Activated CD4-positive, alpha-beta T cell treated with anti-CD3 and anti-CD28 coated beads, Interleukin-2, amount 50 U/mL, for 16 hours (primary cell): ENCODE measurements at places on chromosomes 1 and 21.
A peak's percentile ranks its signal among the peaks of the same experiment; 100 is the strongest.

GRCh38 chr1:192453360-192453992, 122.1 kb upstream of the RGS1 start:
- no peak for DNase-seq

DNA sequence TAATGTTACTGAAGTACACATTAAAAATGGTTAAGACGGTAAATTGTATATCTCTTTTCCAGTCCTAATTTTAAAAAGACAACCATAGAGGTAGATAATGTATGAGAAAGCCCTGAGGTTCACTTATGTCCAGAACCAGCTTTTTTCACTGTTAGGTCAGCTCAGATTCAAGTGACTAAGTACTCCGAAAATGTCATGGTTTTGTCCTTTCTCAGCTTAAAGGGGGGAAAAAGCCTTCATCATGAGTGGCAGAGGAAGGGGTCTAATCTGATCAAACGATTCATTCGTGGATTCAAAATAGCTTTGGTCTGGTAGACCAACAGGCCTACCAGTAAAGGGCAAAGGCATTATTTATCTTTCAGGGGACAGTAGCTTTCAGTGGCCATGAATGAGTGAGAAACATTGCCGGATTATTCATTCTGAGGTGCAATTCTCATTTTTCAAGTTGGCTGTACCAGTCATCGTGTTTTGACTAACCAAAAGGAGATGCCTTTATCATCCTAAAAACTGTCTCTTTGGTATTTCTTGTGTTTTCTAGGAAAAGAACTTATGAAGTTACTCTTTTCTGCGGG, 208.4 kb downstream of the HHIPL2 start:
- no peak for DNase-seq

- peak; percentile 52 for DNase-seq
Measured at GRCh38 chr1:66981679-66982078, 56.9 kb downstream of the MIER1 start.

DNA sequence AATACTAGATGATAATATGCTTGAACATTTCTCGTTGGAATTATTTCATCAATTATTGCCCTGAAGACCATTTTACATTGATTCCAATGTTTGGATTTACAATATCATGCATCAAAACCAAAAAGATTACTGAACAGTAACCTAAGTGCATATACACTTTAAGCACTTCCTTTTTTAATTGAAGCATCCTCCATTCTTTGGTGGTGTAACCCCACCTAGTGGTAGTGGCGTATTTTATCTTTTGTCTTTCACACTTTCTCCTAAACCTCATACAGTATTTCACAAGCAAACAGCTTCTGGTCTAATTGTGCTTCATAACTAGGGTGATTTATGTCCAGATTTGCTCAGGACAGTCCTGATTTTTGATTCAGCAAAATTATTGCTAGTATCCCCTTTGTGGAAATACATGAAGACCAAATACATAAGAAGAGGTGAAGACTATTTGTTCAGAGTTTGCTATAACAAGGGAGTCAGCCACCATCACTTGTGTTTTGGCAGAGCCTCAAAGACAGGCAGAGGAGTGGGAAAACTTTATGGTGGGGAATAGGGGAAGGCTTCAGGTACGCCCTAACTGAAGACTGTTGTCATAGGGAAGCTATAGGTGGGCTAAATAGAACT, 3.4 kb upstream of the NVL start:
- DNase-seq: peak; percentile 70

DNA sequence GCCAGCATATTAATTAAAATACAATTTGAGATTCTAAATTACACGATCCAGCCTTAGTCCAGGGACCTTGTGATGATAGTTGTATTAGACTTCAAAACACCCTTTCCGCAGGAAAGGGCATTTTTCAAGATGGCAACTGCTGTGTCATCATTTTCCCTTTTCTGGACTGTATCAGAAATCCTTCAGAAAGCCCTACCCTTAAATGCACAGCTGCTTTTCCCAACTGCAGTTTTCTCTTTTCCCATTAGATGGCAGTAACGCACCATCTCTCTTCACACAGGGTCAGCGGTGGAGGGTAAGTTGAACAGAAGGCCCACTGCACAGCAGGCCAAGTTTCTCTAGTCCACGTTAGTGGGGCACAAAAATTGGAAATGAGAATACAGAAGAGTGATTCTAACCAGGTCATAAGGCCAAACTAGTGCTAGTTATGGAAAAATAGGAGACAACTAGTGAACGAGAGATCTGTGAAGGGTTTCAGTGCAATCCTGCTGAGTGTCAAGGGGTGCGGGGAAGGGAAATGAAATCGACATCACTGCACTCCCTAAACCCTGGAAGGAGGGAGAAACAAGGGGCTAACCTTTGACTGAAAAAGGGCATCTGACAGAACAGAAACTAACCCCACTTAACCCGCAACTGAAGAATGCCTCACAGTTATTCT, 22.1 kb upstream of the TDRD10 start:
- peak; percentile 84 for DNase-seq

- DNase-seq: no peak
Measured at GRCh38 chr1:242523719-242524570, 552 bp downstream of the PLD5 start.

GRCh38 chr1:233372218-233373120, 44.9 kb downstream of the MAP3K21 start:
- peak; percentile 53 for DNase-seq

DNA sequence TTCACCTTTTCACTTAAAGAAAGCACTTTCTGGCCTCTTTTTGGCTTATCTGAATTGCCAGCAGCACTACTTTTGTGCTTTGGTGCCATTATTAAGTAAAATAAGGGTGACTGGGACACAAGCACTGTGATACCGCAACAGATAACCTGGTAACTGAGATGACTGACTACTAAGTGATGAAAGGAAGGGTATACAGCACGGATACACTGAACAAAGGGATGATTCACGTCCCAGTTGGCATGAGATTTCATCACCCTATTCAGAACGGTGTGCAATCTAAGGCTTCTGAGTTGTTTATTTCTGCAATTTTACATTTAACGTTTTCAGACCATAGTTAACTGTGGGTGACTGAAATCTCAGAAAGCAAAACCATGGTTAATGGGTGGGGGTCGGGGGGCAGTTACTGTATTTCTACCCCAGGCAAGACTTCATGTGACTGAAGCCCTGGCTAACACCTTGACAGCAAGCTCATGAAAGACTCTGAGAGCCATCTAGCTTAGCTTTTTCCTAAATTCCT, 102.8 kb downstream of the CLIC6 start:
- no peak for DNase-seq

- DNase-seq: no peak
Measured at GRCh38 chr1:43743206-43743605, 35.9 kb downstream of the ST3GAL3 start.

DNA sequence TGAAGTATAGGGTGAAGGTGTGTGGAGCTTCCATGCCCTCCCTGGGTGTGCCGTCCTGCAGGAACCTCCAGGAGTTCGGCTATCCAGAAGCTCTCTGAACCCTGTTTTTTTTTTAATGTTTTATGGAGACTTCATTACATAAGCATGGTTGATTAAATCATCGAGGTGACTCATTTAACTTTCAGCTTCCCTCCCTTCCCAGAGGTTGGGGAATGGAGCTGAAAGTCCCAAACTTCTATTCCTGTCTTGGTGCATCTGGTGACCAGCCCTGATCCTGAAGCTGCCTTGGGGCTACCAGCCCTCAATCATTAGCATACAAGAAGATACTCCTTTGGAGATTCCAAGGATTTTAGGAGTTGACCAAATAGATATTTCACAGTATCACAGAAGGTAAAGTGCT, 9.5 kb downstream of the RRP15 start:
- DNase-seq: no peak

GRCh38 chr21:27339902-27340301, 373.0 kb upstream of the ADAMTS5 start:
- no peak for DNase-seq

GRCh38 chr1:224815647-224816046, 113.8 kb upstream of the DNAH14 start:
- DNase-seq: no peak

DNA sequence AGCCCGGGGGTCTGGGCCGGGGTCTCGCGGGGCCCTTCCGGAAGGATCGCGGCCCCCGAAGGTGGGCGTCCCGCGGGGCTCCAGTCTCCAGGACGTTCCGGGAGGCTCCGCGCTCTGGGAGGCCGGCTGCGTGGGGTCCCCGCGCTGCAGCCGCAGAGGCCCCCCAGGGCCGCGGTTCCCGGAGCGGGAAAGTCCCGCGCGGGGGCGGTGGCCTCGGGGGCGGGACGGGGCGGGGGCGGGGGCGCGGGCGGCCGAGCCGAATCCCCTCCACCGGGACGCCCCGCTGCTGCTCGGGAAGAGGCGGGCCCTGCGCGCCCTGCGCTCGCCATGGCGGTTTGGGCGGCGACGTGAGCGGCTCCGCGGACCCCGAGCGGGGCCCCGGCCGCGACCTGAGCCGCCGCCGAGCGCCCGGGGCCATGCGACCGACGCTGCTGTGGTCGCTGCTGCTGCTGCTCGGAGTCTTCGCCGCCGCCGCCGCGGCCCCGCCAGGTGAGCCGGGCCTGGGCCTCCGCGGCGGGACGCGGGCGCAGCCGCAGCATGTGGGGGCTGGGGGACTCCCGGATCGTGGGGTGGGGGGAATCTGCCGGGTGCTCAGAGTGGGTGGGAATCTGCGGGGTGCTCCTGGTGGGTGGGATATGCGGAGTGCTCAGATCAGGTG, at the start of gene IFNGR2:
IFNGR2 (plus strand) TSS at position 286 of the 658 bp plus-strand sequence; CDS start at position 417, 131 bp downstream.
- DNase-seq: no peak

DNA sequence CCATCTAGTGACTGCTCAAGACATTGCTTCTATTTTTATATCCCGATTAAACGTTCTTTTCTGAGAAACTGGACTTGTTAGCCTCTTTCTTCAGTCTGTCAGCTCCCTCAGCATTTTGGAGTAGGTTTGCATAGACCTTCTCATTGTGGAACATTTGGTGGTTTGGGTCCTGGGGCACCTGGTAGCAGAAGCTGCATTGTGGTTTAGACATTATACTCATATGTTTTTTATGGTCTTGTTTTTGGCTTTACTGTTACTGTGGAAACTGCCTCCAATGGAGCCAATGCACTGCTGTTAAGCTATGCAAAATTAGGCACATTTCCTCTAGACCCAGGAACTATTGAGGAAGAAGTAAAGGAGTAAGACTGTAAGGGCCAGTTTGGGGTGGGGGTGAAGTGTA, 36.7 kb upstream of the LRRC8B start:
- peak; percentile 68 for DNase-seq

GRCh38 chr21:14968029-14968428, 96.8 kb downstream of the NRIP1 start:
- DNase-seq: no peak

DNA sequence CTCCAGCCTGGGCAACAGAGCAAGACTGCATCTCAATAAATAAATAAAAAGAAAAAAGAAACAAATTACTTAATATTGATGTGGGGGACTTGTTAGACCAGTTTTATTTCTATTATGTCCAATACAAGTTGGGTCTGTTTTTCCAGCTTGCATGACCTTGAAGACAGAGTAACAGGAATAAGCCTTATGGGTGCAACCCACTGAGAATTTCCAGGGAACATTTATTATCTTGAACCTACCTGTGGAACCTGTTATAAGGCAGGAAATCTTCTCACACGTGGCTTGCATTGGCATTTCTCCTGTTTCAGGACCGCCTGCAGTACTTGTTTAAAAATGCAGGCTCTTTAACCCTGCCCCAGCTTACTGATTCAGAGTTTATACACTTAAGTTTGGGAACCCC, 64.0 kb downstream of the ZBTB17 start:
- DNase-seq: no peak

- DNase-seq: peak; percentile 84
Measured at GRCh38 chr1:228465571-228466146, 21.5 kb upstream of the RNF187 start.
